Activated CD4-positive, alpha-beta T cell treated with anti-CD3 and anti-CD28 coated beads for 24 hours (primary cell): ENCODE measurements at places on chromosomes 12 and 14.

- no peak for DNase-seq
These were observed 69.0 kb downstream of the MVK start for GRCh38 chr12:109642506-109643132.

GRCh38 chr12:96033549-96034389 is 1.6 kb downstream of the LTA4H start:
- no peak for DNase-seq

DNA sequence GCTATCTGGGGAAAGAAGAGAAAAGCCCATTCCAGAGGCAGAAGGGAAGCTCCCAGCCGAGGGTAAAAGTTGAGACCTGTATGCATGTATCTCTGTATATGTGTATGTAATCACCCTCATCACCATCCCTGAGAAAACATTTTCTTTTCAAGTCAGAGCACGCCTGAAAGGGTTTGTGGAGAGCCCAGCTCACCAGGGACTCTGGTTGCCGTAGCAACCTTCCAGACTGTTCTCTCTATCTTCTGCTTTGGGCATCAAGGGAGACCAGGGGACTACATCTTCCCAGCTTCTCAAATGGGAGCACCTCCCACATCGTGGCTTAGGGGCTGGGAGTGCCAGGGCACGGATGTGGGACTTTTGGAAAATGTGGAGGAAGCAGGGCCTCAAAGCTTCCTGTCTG is 93.5 kb downstream of the GALNT8 start:
- DNase-seq, result no peak

DNA sequence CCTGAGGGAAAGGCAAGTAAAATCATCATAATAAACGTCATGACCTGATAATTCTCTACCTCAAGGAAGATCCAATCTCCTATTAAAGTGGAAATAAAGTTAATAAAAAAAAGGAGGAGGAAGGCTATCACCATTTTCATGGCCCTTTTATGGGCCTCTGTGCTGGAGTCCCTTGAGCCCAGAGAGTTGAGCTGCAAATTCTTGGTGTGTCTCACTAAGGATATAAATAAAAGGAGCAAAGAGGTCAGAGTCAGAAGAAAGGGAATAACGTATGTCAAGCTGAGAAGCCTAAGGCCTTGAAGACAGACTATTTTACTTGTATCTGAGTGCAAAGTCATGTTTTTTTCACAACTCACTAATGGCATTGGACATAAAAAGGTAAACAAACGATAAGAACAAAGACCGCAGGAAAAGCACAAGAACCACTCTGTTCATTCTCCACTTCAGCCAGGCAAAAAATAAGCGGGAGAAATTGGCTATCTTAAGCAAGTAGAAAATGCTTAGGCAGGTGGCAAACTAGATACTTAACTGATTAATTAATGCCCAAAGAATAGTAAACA is 12.0 kb upstream of the SMIM10L1 start:
- no peak for DNase-seq

DNA sequence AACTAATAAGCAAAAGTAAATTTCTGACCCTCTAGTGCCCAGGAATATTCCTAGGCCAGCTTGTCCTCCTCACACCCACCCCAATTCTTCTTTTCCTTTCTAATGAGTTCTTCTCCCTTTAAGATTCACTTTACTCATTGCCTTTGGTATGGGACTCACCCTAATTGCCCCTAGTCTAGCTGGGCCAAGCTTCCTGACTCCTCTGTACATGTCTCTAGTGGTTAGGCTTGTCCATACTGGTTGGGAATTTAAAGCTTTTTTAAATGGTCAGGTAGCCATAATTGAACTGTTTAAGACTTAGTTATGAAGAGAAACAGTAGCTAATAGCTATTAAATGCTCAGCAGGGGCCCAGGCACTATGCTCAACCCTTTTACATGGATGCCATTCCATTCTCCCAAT is 248.2 kb downstream of the C12orf42 start:
- no peak for DNase-seq

DNA sequence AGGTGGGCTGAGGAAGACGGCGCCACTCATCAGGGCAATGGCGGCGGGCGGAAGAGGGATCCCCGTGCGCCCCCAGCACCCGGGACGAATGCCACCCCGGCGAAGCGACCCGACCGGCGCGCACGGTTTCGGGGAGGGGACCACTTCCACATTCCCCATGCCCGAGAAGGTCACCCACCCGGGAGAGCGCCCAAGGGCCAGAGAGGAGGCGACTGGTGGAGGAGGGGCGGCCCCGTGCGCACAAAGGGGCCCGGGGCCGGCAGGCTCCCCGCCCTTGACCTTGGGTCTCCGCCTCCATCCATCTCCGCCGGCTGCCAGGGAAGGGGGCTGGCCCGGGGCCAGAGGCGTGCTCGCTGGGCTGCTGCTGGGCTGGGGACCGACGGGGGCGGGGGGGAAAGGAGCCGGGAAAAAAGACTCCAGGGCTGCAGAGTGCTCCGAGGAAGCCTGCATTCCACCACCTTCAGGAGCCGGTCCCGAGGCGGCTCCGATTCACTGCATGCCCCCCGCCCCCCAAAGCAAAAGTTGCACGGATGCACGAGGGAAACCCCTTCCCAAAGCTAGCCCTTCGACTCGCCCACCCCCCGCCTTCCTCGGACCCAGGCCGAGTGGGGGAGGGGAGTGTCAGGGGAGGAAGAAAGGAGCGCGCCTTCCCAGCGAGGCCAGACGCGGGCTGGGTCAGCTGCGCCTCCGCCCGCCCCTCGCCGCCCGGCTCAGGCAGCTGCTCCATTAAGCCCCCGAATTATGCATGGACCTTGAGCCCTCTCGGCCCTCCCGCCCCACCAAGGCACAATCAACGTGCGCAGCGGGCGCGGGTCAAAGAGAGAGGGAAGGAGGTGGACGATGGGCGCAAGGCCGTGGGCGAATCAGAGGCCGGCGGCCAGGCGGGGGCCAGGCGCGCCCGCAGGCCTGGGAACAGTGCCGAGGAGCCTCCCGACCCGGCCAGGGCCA is 26.2 kb downstream of the BCL11B start:
- DNase-seq, result no peak

DNA sequence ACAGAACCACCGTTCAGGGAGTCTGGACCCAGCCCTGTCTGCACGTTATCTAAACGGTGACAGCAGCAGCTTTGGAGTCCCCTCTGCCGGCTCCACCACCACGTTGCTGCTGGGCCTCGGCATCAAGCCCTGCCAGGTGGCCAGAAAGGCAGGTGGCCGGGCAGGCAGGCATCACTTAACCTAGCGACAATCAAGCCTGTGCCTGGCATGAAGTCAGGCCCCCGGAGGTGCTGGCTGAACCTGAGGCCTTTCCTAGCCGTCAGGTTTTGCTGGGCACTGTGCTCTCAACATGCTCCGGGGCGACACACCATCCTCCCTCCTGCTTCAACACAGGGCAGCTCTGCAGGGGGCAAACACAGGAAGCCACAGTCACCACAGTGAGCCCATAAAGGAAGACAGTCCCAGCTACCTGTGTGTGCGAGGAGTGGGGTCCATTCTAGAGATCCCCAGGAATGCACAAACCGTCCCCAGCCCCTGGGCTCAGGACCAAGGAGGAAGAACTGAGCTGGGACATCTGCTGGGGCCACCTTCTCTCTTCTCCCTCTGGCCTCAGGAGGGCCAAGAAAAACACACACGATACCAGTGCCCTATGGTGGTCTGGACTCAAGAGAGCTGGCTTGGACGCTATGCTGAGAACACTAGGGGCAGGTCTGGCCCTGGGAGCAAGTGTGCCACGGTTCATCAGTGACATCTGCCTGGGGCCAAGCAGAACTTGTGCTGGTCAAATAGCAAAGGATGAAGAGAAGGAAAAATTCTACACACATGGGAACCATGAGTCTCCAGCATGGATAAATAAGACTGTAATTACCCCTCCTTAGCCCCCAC is 44.7 kb downstream of the CCDC88C start:
- no peak for DNase-seq

- no peak for DNase-seq
These were observed 122.2 kb downstream of the NTS start for GRCh38 chr12:85996280-85996679.

- DNase-seq, result no peak
These were observed 34.0 kb downstream of the NCOR2 start for GRCh38 chr12:124533456-124533855.

DNA sequence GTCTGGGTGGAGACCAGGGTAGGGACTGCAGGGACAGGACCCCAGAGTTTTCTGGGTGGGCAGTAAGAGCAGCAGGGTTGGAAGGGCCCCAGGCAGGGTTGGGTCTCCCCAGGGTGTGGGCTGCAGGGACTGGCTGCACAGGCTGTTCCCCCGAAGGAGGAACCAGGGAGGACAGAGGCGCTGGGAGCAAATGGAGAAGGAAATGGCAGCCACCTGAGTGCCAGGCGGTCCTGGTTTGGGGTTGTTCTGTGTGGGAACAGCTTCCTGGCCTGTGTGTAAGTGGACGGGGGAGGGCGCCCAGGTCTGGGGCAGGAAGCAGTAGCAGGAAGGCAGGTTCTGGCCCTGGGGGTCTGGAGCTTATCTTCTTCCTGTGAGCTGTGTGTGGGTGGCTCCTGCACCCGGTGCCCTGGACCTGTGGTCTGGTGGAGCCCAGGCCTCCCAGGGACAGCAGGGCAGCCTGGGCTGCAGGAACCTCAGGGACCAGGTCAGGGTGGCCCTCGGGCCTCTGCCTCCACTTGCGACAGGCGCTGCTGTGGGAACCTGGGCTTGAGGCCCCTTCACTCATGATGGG is 372.8 kb downstream of the TMEM121 start:
- DNase-seq, result no peak

- no peak for DNase-seq
These were observed 111.2 kb upstream of the FLRT2 start for GRCh38 chr14:85418721-85419120.

GRCh38 chr14:89445273-89445973 is 28.4 kb upstream of the FOXN3 start:
- peak; percentile 37 for DNase-seq

DNA sequence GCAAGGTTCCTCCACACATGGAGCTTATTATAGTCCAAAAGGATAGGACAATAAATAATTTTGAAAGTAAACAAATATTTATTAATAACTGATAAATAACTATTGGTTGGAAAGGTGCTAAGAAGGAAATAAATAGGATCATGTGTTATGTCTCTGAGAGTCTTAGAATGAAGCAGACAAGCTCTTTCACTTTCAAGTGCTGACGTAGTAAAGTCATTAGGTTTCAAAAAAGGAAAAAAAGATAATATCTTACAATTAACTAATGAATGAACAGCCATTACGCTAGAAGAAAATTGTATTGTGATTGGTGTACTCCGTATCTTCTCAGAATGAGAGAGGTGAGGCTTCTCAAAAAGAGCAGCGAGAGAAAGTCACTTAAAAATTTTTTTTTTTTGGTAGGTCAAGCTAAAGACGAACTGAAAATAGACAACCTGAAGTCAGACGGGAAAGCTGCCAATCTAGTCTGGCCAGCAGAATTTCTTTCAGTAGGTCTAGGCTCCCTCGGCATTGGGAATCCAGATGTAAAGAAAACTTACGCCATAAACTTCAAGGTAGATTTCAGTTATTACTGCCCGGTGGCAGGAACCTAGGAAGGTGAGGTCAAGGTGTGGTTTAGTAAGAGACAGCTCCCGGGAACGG is 583 bp upstream of the LEMD3 start:
- DNase-seq, result no peak

GRCh38 chr14:50666772-50667683 is 1.1 kb downstream of the SAV1 start:
- DNase-seq, result no peak

DNA sequence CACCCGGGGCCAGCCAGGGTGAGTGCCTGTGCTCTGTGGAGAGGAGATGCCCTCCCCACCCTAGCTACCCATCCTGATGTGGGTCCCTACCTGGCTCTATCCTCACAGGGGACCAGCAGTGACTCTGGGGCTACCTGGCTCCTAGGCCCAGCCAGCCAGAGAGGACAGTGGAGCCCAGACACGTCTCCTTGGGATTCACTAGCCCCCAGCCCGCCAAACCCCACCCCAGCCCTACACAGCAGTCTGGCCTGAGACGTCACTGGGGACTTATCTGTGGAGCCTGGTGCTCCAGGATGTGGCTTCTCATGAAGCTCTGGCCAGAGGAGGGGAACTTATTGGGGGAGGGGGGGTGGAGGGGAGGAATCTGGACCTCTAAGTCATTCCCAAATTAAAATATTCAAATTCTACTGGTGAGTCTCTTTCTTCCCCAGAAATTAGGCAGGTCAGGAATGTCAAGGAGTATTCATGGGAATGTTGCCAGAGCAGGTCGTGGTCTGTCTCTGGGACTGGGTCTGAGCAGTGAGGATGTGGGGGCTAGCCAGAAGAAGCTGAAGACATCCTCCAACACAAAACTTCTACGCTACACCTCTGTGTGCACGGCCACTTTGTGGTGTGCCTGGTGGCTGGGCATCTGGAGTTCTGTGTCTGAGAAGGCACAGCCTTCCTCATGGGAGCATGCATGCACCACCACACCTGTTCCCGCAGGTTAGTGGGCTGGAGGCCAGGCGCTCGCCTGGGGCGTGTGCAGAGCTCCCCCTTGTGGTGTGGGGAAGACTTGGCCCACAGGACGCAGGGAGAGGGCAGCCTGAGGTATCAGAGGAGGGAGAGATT is 2.7 kb downstream of the CMTM5 start:
- DNase-seq, result peak; percentile 55

- DNase-seq, result no peak
These were observed 1.2 kb downstream of the PELI2 start for GRCh38 chr14:56119201-56119981.

DNA sequence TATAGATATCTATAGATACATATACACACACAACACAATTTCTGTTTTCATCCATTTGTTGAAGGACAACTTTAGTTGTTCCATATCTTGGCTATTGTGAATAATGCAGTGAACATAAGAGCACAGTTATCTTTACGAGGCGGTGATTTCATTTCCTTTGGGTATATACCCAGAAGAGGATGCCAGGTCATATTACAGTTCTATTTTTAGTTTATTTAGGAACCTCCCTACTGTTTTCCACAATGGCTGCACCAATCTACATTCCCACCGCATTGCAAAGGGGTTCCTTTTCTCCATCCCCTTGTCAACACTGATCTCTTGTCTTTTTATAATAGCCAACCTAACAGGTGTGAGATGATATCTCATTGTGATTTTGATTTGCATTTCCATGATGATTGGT is 143.4 kb upstream of the ARHGAP5 start:
- no peak for DNase-seq

DNA sequence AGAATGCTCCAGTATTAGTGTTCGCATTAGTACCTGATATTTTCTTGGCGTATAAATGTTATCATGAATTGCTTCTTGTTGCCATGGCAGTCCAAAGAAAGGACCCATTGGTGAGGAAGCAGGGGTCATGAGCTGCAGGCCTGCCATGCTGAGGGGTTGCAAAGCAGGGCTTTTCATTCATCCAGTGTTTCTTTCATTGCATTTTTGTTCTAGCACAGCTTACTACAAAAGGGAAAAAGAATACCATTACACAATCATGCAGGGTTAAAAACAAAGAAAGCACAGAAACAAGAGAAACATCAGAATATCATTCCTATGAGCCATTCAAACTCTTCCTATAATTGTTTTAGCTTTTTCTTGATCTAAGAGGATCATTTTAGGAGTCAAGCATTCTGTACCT is 24.0 kb downstream of the DICER1 start:
- DNase-seq, result no peak
